T-helper 17 cell (primary cell): ENCODE measurements at places on chromosomes 12 and 14. TPM values are rescaled to one million over a fixed set of nuclear protein-coding genes. Genes with fewer than 3 reads are reported as not detected.

DNA sequence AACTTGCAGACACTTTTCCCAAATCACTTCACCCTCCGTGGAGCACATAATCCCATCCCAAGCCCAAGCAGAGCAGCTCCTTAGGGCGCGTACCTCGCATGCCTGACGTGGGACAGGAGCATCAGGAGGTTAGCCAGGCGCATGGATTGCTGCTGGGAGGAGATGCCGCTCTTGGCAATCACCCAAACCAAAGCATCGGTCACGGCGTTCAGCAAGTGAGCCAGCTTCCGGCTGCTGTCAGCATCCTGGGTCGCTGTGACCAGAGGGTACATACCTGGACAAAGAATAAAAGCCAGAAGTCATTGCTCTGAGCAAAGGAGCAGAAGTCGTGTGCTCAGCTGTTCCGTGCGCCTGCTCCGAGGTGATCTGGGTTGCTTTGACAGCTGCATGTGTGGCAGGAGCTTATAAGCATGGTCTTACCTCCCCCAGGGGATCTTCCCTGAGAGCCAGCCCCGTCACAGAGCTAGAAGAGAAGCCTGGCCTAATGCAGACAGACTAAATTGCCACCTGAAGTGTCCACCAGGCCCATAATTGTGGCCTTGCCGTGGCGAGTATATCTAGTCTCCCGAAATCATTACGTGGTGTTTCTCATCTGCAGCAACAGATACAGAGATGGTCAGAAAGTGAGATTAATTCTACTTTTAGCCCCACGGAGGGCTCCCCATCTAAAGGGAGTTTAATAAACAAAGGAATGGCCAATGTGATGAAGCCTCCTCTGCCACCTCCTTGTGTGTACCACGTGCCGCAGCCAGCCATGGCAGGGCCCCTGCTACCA is 59.1 kb downstream of the ESR2 start:
- DNase-seq = no peak
- H3K4me1 ChIP-seq = peaks cover 27% of the 10 kb centered on the region
- peak overlapping the region; percentile 12 for H3K4me3 ChIP-seq

GRCh38 chr12:108196319-108196718 is 67.2 kb downstream of the WSCD2 start:
- H3K27ac ChIP-seq = no peak overlapping the region
- H3K27me3 ChIP-seq = peaks cover 42% of the 10 kb centered on the region
- no peak overlapping the region for H3K4me3 ChIP-seq
- no peaks in the 10 kb centered on the region for H3K4me1 ChIP-seq

DNA sequence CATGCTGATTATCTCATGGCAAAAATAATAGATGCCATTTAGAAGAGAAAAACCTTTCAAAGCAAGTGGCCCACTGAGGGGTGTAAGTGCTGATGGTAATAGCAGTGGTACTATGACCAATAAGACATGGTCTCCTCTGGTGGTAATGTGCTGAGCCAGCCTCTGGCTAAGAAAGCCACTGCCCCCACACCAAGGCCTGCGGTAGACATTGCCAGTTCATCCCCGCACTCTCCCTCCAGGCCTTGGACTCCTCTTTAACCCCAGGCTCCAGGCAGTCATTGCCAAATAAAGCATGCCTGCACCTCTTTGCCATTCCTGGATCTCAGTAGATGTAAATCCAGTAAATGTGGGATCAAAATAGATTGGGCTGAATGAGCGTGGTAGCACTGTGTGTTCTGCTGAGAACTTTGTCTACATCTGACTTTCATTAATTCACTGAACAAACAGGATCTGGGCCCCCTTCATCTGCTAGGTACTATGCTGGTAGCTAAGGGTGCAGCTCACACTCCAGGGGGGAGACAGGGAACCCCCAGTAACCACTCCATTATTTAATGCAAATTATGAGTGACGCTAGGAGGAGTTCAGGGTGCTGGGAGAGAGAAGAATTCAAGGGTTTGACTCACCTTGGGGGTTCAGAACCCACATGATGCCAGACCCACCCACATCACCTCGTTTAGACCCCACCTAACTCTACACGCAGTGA is 89.3 kb downstream of the BCL11B start:
- peaks cover 86% of the 10 kb centered on the region for H3K4me1 ChIP-seq
- H3K27me3 ChIP-seq = no peaks in the 10 kb centered on the region
- H3K4me3 ChIP-seq = peak overlapping the region; percentile 79
- H3K27ac ChIP-seq = peak overlapping the region; percentile 100
- H3K36me3 ChIP-seq = peaks cover 5% of the 10 kb centered on the region
- DNase-seq = no peak

Gene CLEC6A
- not detected for total RNA-seq

DNA sequence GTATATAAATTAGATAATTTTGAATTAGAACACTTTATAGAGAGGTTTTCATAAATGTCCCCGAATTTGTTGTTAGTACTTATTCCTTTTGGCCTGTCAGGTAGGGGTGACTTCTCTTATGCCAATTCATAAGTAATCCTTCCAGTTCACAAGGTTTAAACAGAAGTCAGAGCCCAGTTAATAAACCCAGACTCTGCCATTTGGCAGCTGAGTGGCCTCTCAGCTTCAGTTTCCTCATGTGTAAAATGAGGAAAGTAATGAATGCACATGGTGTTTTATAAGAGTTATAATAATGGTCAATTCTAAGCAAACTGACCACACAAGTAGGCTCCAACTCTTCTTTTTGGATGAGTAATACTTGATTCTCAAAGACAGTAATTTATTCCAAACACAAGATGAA is 10.3 kb downstream of the MTERF2 start:
- no peaks in the 10 kb centered on the region for H3K36me3 ChIP-seq
- H3K27me3 ChIP-seq = no peaks in the 10 kb centered on the region
- H3K4me3 ChIP-seq = no peak overlapping the region
- peaks cover 7% of the 10 kb centered on the region for H3K4me1 ChIP-seq

- H3K27me3 ChIP-seq = no peaks in the 10 kb centered on the region
- H3K27ac ChIP-seq = no peak overlapping the region
- H3K4me3 ChIP-seq = no peak overlapping the region
- no peak for DNase-seq
- peaks cover 21% of the 10 kb centered on the region for H3K4me1 ChIP-seq
- H3K36me3 ChIP-seq = no peaks in the 10 kb centered on the region
Measured at GRCh38 chr12:64603183-64603841, 7.0 kb upstream of the RASSF3 start.

DNA sequence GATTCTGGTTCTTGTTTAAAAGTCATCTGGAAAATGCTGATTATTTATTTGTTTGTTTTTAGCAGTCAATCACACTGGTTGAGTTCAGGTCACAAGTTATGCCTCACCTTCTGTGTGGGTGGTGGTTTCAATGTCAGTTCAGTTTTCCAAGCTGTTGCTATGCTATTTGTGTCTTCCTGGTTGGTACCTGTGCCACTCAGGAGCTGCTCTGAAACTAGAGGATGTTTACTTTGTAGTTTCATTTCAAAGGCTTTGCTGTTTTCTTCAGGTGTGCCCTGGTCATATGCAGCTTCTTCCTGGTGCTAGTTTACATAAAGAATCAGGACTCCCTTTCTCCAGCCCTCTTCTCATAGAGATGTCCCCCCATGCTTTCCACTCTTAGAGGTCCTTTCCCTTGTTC is 75.7 kb upstream of the PPP4R3A start:
- no peaks in the 10 kb centered on the region for H3K4me1 ChIP-seq
- no peak for DNase-seq
- H3K36me3 ChIP-seq = no peaks in the 10 kb centered on the region
- no peak overlapping the region for H3K27ac ChIP-seq
- H3K4me3 ChIP-seq = no peak overlapping the region

DNA sequence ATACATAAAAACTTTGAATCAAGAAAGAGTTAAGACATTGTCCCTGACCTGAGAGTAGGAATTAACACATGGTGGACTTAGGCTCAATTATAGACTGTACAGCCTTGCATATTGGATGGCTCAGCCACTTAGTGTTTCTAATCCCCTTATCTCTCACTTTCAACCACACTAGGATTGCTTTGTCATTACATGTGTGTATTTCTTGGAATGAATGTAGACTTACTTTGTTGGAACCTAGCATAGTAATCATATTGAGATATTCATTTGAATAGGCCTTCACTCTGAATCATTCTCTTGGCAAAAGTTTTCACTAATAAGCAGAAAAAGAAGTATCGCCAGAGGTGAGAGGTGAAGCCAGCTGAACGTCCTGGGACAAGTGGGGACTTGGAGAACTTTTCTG is 1973.9 kb upstream of the FLRT2 start:
- no peak for DNase-seq
- no peaks in the 10 kb centered on the region for H3K36me3 ChIP-seq
- H3K4me1 ChIP-seq = no peaks in the 10 kb centered on the region

DNA sequence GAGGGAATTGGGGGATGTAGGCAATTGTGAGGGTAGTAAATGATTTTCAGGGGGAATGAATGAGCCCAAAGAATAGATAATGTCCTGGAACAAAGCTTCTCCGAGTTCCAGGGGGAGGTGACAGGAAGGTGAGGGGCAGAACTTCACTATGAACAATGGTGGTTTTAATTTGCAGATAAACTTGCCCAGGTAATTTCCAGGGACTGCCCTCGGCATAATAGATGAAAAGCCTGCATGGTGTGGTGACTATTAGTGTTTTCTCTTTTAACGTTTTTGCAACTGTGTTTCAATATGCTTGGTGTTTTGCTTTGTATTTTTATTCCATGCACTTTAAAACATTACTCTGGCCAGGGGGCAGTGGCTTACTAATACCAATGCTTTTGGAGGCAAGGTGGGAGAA is 325.2 kb upstream of the RGS6 start:
- no peak overlapping the region for H3K4me3 ChIP-seq
- peaks cover 25% of the 10 kb centered on the region for H3K4me1 ChIP-seq
- DNase-seq = no peak
- H3K27me3 ChIP-seq = no peaks in the 10 kb centered on the region
- H3K36me3 ChIP-seq = no peaks in the 10 kb centered on the region
- H3K27ac ChIP-seq = peak overlapping the region; percentile 45

- H3K27me3 ChIP-seq = peaks cover 7% of the 10 kb centered on the region
- H3K4me1 ChIP-seq = no peaks in the 10 kb centered on the region
- H3K36me3 ChIP-seq = peaks cover 3% of the 10 kb centered on the region
- no peak overlapping the region for H3K27ac ChIP-seq
Measured at GRCh38 chr14:101109981-101110728, 206.6 kb upstream of the RTL1 start.

- no peaks in the 10 kb centered on the region for H3K27me3 ChIP-seq
- H3K27ac ChIP-seq = no peak overlapping the region
- H3K4me3 ChIP-seq = no peak overlapping the region
- peaks cover 2% of the 10 kb centered on the region for H3K4me1 ChIP-seq
- H3K36me3 ChIP-seq = peaks cover 5% of the 10 kb centered on the region
Measured at GRCh38 chr12:113381220-113381619, 22.5 kb downstream of the SDS start.

DNA sequence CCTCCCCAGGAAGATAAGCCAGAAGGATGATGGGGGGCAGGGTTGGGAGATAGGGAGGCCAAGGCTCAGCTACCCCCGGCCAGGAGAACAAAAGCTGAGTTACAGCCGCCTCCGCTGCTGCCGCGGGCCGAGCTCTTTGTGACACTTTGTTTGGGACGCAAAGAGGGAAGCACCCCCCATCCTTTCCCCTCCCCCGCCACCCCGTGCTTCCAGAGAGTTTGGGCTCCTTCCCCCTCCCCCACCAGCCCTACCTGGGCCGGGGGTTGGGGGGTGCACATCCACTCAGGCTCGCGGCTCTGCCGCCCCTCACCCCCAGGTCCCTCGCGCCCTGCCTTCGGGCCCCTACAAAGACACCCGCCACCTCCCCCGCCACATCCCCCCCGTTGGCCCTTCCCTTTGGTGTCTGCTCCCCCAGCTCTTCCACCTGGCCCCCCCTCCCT is 799 bp downstream of the ZNF219 start:
- no peak for DNase-seq
- peaks cover 15% of the 10 kb centered on the region for H3K4me1 ChIP-seq
- no peaks in the 10 kb centered on the region for H3K27me3 ChIP-seq
- peak overlapping the region; percentile 75 for H3K4me3 ChIP-seq
- H3K27ac ChIP-seq = peak overlapping the region; percentile 89

GRCh38 chr12:127343940-127344339 is 923.0 kb upstream of the TMEM132C start:
- H3K27ac ChIP-seq = no peak overlapping the region
- H3K36me3 ChIP-seq = no peaks in the 10 kb centered on the region
- H3K4me3 ChIP-seq = no peak overlapping the region
- no peak for DNase-seq
- H3K4me1 ChIP-seq = no peaks in the 10 kb centered on the region

DNA sequence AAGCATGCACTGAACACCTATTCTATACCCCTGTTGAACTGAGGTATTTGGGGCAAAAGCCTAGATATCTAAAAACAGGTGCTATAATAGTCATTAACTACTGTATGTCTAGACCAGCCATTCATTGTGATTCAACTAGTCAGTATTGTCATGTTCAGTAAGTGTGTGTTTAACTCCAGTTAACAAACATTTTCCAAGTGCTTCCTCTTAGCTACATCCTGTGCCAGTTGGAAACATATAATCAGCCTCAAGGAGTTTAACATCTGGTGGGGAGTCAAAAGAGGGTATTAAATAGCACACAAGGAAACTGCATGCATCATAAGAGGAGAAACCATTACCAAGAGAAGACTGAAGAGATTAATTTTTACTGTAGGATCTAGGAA is 20.4 kb downstream of the TMTC1 start:
- no peaks in the 10 kb centered on the region for H3K4me1 ChIP-seq
- no peaks in the 10 kb centered on the region for H3K27me3 ChIP-seq
- no peak overlapping the region for H3K27ac ChIP-seq

DNA sequence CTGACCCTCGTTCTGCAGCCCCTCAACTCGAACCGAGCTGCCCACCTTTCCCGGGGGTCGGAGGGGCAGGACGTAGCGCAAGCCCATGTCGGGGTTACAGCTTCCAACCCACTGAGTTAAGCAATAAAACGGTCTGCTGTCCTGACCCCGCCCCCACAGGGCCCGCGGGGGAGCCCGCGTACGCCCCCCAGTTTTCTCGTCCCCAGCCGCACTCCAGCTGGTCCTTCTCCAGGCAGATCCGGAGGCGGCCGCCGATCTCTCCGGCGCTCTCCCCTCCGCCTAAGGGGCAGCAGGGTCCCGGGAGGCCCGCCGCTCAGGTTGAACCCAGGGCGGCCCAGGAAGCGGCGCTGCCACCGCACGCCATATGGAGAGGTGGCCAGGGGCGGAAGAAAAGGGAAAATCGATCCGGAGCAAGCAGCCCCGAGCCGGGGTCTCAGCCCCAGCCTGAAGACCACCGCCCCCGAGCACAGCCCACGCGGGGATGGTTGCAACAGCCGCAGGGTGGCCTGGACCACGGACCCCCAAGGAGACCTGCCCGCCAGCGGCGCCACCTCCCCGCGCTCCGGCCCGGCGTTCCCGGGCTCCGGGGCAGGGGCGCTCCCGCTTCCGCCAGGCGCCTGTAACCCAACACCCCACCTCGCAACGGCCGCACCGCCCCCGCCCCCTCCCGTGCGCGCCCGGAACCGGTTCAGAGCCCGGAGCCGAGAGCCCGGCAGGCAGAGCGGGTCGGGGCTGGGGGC is 760 bp downstream of the ACTN1 start:
- peak overlapping the region; percentile 92 for H3K4me3 ChIP-seq
- peaks cover 32% of the 10 kb centered on the region for H3K4me1 ChIP-seq
- H3K27me3 ChIP-seq = no peaks in the 10 kb centered on the region
- DNase-seq = peak; percentile 9
- peak overlapping the region; percentile 4 for H3K27ac ChIP-seq

- H3K27me3 ChIP-seq = no peaks in the 10 kb centered on the region
- peak overlapping the region; percentile 97 for H3K27ac ChIP-seq
- H3K4me1 ChIP-seq = peaks cover 24% of the 10 kb centered on the region
- no peaks in the 10 kb centered on the region for H3K36me3 ChIP-seq
- DNase-seq = no peak
Measured at GRCh38 chr12:92185052-92185451, 39.4 kb upstream of the BTG1 start.
